HS-27A (cell line): ENCODE measurements at places on chromosomes 16 and 17.

GRCh38 chr17:65389426-65389825, 172.0 kb downstream of the AXIN2 start:
- no peak for DNase-seq

DNA sequence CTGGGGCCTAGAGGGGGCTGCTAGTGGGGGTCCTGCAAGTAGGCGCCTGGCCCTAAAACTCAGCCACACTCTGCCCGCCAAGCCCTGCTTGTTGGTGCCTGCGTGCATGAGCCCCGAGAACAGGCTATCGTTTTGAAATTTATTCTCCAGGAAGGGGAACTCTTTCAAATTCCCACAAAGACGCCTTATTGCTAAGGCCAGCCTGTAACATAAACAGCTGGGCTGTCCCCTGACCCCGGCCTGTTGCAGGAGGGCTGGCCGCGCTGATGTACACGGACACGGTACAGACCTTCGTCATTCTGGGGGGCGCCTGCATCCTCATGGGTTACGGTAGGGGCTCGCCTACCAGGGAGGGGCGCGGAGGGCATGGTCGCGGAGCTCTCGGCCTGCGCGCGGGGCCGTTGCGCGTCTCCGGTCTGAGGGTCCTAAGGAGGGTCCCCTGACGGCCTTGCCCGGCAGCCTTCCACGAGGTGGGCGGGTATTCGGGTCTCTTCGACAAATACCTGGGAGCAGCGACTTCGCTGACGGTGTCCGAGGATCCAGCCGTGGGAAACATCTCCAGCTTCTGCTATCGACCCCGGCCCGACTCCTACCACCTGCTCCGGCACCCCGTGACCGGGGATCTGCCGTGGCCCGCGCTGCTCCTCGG, 4.3 kb downstream of the SLC5A2 start:
- no peak for DNase-seq

- no peak for DNase-seq
These were observed at the start of gene CHCT1 for GRCh38 chr17:60422162-60422665. CHCT1 (plus strand) TSS chr17:60422489; CDS start chr17:60422593, 104 bp downstream.

GRCh38 chr17:73342050-73342522, 30.3 kb upstream of the CDC42EP4 start:
- no peak for DNase-seq

DNA sequence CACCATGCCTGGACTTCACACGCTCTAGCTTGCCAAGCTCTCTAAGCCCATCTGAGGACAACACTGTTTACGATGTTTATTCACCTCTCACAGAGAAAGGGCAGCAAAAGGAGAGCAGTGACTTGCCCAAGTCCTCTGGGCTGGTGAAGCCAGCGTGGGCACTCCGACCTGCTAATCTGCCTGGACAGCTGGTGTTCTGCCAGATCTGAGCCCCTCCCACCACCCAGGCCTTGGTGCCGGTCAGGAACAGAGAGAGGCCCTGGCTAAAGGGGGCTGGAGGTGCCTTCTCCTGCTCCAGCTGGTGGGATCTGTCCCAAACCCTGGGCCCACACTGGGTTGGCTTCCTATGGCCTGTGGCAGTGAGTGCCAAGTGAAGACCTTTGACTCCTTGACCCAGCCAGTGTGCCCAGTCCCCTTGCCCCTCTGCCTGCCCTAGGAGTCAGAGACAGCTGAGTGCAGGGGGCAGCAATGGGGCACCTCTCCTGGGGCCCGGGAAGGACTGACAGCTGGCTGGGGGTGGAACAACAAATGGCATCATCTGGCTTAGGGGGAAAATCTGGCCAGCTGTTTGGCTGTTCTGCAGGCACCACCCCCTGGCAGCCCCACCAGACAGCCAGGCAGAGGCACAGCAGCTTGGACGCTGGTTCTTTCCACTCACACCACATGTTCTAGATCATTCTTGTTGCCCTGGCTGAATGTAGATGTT, 1.8 kb upstream of the SLC4A1 start:
- DNase-seq = no peak

- no peak for DNase-seq
These were observed 7.8 kb upstream of the MC1R start for GRCh38 chr16:89910717-89911354.
